ENCODE measurements at places on chromosomes 5 and 9.

GRCh38 chr9:23321049-23321448 is 505.0 kb downstream of the ELAVL2 start:
- DNase-seq: no peak

- DNase-seq: no peak
These were observed 276.2 kb upstream of the SLC30A5 start for GRCh38 chr5:68817632-68818031.

GRCh38 chr5:154780128-154780527 is 25.0 kb downstream of the LARP1 start:
- DNase-seq: no peak

- DNase-seq: no peak
These were observed 11.3 kb downstream of the RALGPS1 start for GRCh38 chr9:126925876-126926275.

GRCh38 chr5:107724642-107725041 is 53.9 kb upstream of the EFNA5 start:
- no peak for DNase-seq

DNA sequence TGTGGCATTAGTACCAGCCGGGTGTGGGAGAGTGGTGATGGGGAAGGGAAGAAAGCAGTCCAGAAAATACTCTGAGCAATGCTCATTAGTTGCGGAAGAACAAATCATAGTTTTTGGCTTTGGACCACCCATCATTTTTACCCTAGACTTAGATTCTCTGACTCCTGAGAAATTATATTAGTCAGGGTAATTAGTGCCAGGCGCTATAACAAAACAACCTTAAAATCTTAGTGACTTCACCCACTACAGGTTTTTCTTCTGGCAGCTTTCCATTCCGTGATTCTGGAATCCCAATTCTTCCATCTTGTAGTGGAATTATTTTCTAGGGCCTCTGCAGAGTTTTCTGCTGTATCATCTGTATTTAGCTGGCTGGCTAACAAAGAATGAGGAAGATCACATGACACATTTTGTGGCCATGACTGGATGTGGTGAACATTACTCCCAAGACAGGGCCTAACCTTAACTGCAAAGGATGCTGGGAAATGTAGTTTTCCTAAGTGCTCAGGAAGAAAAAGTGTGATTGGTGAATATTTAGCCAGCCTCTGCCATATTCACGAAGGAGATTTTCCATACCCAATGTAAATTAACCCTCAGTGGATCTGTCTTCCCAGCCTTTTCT is 373.0 kb upstream of the MEF2C start:
- DNase-seq: no peak

DNA sequence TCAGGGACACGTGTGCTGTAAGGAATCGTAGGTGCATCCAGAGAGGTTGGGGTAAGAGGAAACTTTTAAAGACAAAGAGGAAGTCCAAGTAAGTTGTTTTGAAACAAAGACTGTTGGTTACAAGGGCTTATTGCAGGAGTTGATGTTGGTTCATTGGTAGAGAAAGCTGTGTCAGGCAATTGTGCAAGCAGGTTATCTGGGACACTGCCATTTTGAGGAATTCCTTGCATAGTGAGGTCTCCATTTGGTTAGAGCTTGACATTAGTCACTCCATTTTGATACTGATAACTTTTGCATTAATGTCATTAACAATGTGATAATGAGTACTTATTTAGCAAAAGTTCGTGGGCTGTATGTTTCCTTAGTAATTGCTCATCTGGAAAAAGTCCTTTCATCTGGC is 24.9 kb downstream of the CNOT6 start:
- no peak for DNase-seq

DNA sequence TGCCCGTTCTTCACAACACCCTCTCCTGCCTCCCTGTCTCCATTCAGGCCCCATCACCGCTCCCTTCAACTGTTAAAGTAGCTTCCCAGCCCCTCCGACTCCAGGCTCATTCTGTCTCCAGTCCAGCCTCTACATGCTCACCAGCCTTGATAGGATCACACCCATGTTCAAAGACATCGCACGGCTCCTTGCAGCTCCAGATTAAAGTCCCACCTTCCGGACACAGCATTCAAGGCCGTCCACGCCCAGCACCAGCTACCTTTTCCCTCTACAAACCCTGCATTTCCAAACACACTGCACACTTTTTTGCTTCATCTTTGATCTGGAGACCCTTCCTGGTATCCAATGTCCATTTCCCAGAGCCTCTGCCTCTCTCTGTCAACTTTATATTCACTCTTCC is 6.4 kb downstream of the GABBR2 start:
- no peak for DNase-seq

GRCh38 chr5:31741496-31741895 is 102.6 kb downstream of the PDZD2 start:
- DNase-seq: no peak

GRCh38 chr9:75983319-75984045 is 93.0 kb downstream of the PCSK5 start:
- DNase-seq: no peak

DNA sequence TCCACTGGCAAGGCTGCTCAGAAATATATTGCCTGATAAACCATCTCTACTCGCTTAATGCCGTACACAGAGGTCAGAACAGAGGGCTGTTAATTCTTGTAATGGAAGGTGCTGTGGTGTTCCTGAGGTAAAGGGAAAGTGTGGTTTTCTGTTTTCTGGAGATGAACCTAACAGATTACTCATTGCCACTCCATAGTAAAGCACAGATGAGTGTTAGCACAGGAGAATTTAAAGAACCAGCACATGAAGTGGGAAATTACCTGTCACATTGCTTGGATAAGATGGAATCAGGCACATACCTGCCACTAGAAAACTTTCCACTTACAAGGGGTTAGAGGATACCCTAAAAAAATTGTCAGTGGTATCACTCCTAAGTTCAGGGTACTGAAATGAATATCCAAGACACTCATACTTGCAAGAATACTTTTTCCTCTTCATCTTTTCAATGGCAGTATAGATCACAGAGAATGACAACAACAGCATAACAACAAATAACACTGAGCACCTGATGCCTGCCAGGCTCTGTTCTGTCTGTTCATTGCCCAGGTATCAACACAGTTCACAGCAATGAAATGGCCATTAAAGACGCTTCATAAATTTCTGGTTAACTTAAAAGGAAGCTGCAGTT is 152.9 kb upstream of the GNA14 start:
- no peak for DNase-seq

DNA sequence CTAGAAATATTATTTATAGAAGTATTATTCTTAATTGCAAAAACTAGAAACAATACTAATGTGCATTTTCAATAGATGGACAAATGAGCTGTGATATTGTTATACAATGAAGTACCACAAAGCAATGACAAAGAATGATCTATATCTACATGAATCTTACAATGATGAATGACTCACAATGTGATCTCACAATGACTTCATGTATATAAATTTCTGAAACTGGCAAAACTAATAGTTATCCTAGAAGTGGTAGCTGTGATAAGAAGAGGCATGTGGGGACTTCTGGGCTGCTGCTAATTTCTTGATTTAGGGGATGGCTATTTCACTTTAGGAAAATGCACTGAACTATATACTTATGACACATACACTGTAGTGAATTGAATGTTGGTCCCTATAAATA is 396.0 kb upstream of the ZNF608 start:
- DNase-seq: no peak

DNA sequence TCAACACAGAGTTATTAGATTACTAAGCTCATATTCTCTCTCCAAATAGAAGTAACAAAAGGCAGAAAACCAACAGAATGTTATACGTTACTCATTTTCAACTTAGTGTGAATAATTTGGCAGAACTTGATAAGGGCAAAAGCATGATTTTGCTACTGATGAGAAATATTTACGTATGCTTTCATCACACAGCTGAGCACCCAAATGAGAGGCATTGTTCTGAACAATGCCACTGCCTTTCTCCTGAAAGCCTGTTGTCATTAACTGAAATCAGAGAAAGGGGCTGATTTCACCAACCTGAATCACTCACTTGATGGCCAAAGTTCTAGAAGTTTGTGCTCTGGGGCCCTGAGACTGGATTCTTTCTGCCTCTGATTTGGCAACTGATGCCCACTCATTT is 367.5 kb upstream of the PTGER4 start:
- no peak for DNase-seq

GRCh38 chr9:93589688-93590087 is 13.3 kb downstream of the PHF2 start:
- no peak for DNase-seq

DNA sequence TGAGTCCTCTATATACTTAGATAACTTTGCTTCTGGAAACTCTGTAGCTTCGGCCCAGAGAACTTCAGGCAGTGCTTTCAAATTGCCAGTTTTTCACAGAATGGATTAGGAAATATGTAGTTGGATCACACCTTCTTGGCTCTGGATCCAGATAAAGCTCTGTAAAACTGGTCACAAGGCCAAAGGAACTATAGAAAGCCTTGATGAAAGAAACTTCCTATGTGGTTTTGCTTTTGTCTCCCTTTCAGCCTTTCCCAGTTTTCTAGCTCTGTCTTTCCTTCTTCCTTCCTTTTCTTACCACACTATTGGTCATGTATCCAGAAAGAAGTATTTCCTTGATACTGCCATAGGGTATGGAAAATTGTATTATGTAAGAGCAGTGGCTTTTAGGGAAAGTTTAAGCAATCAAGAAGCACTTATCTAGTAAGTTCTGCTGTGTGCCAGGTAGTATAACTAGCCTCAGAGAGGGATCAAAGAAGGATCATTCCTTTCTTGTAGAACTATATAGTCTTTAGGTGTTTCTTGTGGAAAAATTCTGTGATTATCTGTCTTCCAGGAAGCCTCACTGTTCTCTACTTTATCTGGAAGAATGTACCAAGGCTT is 6.3 kb downstream of the GPR21 start:
- no peak for DNase-seq

- DNase-seq: peak; percentile 78
These were observed 3.7 kb upstream of the STXBP1 start for GRCh38 chr9:127608104-127608966.

GRCh38 chr5:34059977-34060376 is 17.0 kb upstream of the C1QTNF3 start:
- DNase-seq: no peak

DNA sequence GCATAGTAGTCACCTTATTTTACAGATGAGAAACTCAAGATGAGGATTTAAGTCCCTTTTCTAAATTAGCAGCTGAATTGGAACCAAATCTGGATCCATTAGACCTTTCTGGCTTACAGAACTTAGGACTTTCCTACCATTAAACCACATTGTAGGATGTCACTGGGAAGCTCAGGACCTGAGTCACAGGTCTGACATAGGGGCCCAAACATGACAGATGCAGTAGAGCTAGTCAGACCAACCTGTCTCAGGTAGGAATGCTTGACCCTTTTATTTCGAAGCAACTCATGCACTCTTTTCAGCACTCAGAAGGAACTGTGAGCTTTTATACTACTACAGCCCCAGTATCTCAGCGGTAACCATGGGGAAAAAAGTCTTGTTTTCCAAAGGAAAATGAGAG is 2.6 kb downstream of the RAB24 start:
- no peak for DNase-seq

GRCh38 chr5:85249204-85249603 is 864.5 kb upstream of the EDIL3 start:
- DNase-seq: no peak
